Activated CD8-positive, alpha-beta T cell treated with anti-CD3 and anti-CD28 coated beads, Interleukin-2, amount 10 ng/mL, durations not matched to agents 7 days and 5 days (primary cell): ENCODE measurements at places on chromosomes 16 and 17. TPM values are rescaled to one million over a fixed set of nuclear protein-coding genes. Genes with fewer than 3 reads are reported as not detected.

The PRSS33 gene
- total RNA-seq = not detected

- DNase-seq = no peak
These were observed 176.7 kb downstream of the ABCC12 start for GRCh38 chr16:47979164-47979520.

The KRTAP1-1 gene
- not detected for total RNA-seq

The AANAT gene
- not detected for total RNA-seq

- DNase-seq = no peak
These were observed 12.0 kb downstream of the SLC35B1 start for GRCh38 chr17:49695698-49696232.

DNA sequence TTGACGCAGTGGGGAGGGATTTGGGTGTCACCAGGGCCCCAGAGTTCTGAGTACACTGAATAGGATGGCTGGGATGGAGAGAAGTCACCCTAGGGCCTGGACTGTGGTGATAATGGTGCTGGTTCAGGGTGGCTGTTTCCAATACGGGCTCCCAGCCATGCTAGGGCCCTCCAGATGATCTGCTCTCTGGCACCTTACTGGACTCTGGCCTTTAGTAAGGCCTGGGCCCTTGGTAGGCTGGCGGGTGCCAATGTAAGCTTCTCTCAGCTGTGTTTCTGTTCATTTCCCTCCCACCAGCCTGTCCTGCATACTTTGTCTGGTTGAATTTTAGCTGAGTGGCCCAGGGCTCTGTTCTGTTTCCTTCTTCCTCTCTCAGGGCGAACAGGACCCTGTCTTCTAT, 2.8 kb downstream of the PLA2G15 start:
- no peak for DNase-seq

The VMO1 gene
- total RNA-seq = not detected

The TRIM72 gene
- total RNA-seq = not detected

DNA sequence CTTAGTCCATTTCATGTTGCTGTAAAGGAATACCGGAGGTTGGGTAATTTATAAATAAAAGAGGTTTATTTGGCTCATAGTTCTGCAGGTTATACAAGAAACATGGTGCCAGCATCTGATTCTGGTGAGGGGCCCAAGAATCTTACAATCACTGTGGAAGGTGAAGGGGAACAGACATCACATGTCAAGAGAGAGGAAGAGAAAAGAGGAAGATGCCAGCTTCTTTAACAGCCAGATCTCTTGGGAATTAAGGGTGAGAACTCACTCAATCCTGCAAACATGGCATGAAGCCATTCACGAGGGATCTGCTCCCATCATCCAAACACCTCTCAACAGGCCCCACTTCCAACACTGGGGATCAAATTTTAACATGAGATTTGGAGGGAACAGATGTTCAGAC, 49.5 kb downstream of the BMERB1 start:
- no peak for DNase-seq

GRCh38 chr17:36949461-36949927, 740 bp downstream of the AATF start:
- DNase-seq = no peak

The MYO15A gene
- total RNA-seq = 0.34 TPM

- DNase-seq = peak; percentile 81
These were observed 35.4 kb upstream of the LITAF start for GRCh38 chr16:11621920-11622651.

DNA sequence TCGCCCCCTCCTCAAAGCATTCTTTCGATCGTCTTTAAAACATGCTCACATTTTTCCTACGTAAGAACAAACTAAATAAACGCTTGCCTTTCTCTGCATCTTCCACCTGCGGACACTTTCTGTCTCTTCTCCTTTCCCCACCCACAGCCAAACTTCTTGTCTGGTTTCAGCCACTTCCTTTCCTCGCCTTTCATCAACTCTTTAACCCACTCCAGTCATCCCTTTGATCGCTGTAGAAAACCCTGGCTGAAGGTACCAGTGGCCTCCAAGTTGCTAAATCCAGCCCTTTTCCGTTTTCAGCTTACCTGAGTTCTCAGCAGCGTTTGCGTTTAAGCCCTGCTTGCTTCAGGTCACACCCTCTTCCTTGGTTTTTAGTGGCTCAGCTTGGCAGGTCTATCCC, 483 bp downstream of the RPA1 start:
- DNase-seq = peak; percentile 72

The TMEM114 gene
- total RNA-seq = not detected
